ENCODE measurements at places on chromosomes 4 and X. TPM values are rescaled to one million over a fixed set of nuclear protein-coding genes. Genes with fewer than 3 reads are reported as not detected.
A peak's percentile ranks its signal among the peaks of the same experiment; 100 is the strongest.

DNA sequence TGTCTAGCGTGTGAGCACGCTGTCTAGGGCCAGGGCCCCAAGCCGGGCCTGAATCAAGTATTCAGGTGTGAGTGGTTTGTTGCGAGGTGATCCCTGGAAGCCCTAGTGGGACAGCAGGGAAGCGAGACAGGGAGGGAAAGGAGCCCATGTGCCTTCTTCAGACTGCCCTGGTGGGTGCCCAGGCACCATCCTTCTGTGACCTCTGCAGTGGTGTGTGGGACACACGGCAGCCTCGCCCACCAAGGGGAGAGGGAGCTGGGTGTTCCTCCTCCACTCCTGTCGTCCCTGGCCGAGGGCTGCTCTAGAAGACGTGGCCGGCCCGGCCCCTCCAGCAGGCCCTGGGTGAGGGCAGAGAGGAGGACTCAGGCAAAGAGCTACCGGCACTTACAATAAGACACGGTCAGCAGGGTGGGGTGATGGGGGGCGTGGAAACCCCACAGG, 47.4 kb downstream of the HTRA3 start:
- peak; percentile 7 for DNase-seq

GRCh38 chr4:48311896-48312295, 29.4 kb upstream of the SLAIN2 start:
- DNase-seq = no peak

The UBL4A gene
- 53.7 TPM for total RNA-seq

The DMD gene
- total RNA-seq = 194 TPM

DNA sequence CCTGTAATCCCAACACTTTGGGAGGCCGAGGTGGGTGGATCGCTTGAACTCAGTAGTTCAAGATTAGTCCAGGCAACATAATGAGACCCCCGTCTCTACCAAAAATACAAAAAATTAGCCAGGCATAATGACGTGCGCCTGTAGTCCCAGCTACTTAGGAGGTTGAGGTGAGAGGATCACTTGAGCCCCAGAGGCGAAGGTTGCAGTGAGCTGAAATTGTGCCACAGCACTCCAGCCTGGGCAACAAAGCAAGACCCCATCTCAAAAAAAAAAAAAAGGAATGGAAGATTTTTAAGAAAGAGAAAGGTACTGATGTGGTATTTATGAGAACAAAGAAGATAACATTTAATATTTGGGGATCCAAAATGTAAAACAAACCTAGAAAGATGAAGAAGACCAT, 27.0 kb upstream of the NMU start:
- DNase-seq = no peak

The POLN gene
- 0.52 TPM for total RNA-seq

DNA sequence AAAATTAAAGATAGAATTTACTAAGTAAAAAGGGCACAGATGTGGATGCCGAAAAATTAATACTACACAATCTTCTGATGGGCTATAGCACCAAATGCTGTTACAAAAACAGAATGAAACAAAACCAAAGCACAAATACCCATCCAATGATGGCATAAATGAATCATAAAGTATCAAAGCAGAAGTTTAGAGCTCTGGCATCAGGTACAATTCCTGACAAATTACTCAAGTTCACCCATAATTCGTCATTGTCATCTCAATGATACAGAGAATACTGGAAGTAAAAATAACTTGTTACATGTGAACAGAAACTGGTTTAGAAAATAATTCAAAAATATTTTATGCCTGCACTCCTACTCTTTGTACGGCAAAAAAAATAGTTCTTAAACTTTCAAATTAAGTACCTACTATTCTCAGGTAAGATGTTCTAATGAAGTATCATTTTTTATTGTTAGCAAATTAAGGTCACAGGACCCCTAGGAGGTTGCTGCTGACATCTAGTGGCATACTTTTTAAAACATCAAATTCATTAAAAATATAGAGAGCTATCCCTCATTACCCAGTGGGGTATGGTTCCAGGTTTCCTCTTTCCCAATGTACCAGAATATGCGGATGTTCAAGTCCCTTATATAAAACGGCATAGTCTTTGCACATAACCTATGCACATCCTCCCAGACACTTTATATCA, 126.1 kb downstream of the INPP4B start:
- no peak for DNase-seq

Measured in heart left ventricle (tissue), 16 donors.